ENCODE measurements at places on chromosomes 1 and 21.

- DNase-seq: no peak
These were observed 7.4 kb downstream of the TRNP1 start for GRCh38 chr1:27000817-27001460.

DNA sequence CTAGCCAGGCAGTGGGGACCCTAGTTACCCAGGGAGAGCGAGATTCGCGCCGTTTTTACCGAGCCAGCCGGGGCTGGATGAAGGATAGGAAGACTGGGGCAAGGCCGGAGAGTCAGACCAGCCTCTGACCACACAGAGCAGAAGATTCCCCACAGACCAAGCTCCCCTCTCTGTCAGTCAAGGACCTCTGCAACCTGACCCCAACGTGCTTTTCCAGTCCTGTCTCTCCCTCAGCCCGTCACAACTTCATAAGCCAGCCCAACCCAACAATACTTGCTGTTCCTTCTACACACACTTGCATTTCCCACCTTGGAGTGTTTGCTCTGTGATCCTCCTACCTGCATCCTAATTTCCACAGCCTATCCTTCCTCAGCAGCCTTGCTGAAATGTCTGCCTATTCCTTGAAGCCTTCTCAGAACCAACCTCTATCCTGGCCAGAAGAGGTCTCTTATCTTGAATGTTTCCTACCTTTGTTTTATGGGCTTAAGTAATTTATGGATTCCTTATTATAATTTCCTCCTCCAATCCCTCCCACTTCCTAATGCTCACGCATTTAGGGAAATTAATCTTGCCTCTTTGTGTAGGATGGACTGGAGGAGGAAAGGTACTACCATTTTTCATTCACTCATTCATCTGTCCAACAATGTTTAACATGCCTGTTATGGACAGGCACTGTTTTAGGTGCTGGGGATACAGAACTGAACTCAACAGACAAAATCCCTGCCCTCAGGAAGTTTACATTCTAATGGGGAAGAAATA, at the start of gene GSTM3:
Gene GSTM3 (minus strand): TSS at position 424 of the 759 bp plus-strand sequence. CDS start 751 bp downstream, outside the sequence.
- DNase-seq: no peak

DNA sequence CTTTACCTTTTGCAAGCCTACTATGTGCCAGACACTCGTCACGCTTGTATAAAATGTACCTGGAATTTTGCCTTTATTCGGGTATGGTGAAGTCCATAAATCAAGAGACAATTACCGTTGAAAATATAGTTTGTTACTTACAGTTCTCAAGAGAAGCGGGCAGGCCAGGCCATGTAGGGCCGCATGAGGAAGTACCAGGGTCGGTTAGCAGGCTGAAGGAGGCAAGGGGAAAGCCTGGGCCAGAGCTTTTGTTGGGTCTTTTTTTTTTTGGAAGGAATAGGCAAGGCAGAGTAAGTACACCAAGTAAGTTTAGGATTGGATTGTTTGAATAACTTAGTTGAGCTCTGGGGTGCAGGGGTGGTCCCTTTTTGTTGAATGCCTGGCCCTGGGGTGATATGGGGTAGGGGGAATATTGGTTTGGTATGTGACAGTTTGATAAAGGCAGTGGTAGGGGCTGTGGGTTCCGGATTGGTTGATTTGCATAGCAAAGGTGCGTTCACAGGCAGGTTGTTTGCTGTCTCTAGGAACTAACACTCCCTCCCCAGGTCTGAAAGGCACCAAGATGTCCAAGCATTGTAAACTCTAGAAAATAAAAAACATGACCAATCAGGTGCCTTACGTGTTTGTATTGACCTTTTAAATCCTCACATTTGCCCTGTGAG, 80.7 kb downstream of the KAZN start:
- DNase-seq: no peak

GRCh38 chr1:203117611-203118575, 9.6 kb upstream of the ADORA1 start:
- DNase-seq: no peak

GRCh38 chr1:153510984-153511410, 24.8 kb downstream of the S100A6 start:
- DNase-seq: no peak

DNA sequence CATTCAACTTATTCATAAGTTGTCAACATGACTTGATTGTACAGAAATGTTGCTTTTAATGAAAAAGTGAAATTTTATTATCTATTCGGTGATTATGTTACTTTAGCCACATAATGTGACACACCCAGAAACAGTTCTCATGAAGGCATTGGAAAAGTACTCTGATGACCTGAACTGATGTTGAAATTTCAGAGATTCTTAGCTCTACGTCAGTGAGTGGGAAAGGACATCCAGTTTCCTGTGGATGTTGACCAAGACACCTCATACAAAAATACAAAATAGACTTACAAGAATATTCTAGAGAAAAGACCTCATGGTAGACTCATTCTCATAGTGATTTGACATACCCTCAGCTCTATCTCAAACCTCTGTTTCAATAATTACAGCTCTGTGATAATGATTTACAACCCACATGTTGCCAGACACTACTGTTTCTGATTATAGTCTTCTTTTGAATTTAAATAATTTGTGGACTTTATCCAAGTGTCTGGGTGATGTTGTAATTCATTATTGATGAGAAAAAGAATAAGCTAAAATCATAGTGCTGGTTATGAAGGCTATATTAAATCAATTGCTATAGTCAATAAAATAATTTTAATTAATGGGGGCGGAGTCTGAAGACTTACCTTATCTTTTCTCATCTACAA, 37.3 kb downstream of the KCNK2 start:
- DNase-seq: no peak

DNA sequence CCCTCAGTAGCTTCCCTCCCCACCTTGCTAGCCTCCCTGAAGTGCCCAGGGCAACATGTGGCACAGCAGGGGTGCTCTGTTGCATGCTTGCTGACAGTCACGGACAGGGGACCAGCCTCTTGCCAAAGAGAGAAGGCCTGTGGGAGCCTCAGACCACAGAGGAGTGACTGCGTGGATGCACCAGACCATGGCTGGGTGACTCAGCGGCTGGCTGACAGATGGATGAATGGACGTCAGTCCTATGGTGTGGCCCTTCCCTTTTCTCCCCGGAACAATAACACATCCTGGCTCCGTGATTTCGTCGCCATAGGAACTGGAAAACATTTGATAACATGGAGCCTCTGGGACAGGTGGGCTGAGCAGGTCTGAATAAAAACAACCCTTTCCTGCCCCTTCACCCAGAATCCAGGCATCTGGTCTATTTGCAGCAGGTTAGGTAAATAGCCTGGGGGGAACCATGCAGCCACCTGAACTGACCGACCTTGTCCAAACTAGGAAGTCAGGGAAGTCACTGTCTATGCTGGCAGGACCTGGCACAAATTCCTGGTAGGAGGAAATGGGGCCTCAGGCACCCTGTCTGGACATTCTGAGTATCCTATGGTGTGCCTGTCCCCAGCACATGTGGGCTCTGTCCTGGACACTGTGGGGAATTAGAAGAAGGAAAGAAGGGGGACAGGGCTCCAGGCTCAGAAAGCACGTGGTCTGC, 53.3 kb downstream of the NENF start:
- DNase-seq: peak; percentile 5

DNA sequence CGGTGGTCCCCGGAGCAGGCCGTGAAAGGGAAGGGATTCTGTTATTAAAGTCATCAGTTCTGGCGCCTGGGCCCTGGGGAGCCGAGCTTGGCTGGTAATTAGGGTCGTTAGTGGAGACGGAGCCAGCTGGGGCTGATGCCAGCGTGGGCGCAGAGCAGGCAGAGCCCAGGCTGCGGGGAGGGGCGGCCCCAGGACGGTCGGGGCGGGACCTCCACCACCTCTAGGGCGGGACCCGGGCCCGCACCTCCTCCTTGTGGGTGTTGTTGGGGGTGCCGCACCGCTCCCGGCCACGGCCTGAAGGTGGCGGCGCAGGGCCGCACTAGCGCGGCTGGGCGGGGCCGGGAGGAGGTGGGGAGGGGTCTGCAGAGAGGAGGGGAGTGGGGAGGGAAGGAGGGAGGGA, 470.6 kb downstream of the PTPRU start:
- no peak for DNase-seq

DNA sequence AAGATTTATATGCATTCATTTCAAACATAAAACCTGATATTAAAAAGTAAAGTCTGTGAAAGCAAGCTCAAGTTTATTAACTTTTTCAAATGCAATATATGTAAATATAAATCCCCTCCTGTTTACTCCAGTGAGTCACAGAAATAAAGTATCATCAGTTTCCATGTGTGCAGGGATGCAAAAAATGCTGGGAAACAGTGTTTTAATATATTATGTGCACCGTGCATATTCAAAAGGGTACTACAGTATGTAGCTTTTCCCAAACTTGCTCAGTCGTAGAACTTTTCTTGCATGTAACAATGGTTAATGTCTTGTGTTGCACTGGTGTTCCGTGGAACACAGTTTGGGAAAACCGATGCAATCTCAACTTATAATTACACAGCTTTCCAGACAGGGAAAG, 60.7 kb downstream of the CCDC185 start:
- DNase-seq: no peak

DNA sequence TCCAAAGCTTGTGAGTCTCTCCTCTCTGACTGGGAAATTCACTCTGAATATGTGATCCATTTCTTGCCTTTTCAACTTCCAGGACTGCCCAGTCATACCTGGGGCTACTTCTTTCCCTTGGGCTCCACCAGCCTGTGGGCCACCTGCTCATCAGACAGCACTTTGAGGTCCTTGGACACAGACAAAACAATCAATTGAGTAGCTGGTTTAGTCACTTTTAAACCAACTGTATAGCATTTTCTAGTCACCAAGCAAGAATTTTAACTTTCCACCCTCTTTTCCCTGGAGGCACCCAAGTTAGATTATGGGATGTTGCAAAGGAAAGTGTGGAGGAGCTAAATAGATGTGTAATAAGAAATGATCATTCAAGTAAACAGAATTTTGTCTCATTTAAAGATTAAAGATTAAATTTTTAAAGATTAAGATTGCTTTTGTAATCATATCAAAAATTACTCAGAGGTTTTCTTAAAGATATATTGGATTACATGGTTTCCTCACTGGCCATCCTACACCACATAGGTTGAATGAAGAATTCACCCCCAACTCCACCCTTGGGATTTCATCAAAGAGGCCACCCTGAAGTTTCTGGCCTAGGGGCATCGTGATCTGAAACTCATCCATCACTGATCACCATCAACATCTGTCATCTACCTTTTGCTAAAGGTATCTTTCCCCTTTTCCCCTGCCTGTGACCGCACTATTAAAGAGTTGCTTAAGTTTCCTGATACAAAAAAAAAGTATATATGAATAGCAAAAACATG, 219.2 kb upstream of the NR5A2 start:
- DNase-seq: no peak

- DNase-seq: no peak
These were observed 66.4 kb downstream of the DMRTB1 start for GRCh38 chr1:53525595-53525994.

DNA sequence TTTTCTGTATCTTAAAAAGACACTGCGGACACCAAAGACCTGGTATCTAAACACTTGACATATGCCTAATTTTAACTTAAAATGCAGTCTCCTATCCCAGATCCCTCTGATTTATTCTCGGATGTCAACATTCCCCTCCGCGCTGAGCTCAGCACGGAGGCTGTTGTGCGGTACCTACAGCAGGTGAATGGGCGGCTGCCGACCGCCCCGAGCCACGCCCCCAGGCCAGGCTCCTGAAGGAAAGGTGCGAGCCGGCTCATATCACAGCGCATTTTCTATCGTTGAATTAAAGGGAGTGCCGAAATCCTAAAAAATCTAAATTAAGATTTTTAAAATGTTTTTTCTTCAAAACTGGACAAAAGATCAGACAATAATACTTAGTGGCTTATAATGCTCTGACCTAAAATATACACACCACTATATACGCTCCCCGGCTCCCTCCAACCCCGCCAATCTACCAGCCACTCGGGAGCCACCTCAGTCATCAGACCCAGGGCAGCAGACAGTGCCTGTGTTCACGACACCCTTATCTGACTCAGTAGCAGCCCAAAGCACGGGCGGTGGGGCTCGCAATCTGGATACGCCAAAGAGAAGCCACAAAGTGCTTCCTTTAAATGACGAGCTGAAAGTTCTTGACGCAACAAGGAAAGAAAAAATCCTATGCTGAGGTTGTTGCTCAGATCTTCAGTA, 4.1 kb downstream of the WRAP73 start:
- DNase-seq: no peak

DNA sequence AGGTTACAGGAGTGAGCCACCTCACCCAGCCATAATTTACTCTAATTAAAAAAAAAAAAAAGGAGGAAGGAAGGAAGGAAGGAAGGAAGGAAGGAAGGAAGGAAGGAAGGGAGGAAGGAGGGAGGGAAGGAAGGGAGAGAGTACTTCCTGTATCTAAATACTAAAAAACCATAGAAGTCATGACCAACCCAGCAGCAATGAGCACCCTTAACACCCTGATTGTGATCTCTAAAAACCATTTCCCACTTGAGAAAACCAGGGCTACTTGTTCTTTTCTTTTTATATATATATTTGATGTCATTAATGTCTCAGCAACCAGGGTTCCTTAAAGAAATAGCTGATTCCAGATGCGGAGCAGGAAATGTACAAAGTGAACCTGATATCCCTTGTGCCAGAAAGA, 31.2 kb downstream of the ARID4B start:
- DNase-seq: no peak

- no peak for DNase-seq
These were observed 46.6 kb upstream of the GPR37L1 start for GRCh38 chr1:202076050-202076511.

DNA sequence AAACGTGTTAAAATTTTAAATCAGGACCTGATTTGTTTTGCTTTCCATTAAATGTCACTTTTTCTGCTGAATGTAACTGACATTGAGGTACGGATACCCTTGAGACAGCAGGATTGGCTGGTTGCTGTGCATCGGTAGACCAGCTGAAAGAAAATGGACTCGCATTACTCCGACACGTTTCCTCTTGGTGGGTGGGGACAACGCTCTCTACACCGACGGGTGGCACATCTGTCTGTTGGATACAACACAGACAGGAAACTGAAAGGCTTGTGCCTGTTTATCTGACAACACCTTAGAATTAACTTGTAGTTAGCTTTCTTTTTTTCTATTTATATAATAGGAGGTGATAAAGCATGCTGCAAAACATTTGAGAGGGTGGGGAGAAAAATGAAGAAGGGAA, 19.4 kb downstream of the PRPF38A start:
- DNase-seq: no peak

DNA sequence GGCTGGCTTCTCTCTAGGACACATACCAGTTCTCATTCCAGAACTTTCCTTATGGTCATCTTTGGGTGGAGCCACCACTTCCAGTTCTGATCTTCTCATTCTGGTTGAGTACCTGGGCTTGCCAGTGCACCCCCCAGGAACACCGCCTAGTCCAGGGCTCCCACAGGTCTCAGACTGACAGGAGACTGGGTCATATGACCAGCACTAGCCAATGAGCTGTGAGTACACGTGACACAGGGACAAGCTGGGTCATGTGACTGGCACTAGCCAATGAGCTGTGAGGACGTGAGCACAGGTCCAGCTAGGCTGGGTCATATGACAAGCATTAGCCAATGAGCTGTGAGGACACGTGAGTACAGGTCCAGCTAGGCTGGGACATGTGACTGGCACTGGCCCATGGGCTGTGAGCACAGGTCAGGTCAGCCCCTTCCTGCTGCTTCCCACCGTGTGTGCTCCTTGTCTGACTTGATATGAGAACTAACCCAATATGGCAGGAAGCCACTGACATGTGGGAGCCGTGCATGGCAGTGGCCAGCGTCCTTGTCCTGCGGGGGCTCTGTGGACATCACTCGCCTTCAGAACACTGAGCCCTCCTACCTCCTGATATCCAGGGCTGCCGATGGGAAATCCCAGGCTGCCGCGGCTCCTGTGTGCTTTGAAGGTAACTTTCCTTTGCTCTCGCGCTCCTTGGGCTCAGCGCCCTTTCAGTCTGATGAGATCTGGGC, 22.7 kb downstream of the KRTAP10-1 start:
- no peak for DNase-seq

GRCh38 chr1:91684481-91685196, 184.0 kb downstream of the CDC7 start:
- no peak for DNase-seq
